Thoracic aorta (tissue), 2 donors: ENCODE measurements at places on chromosomes 4 and X.

- no peak for DNase-seq
These were observed 3.1 kb downstream of the CXXC4 start for GRCh38 chr4:104491481-104492182.

- no peak for DNase-seq
These were observed 34.1 kb upstream of the AFF2 start for GRCh38 chrX:148466292-148466691.

GRCh38 chr4:82223715-82224114, 150.1 kb downstream of the HNRNPD start:
- no peak for DNase-seq

- no peak for DNase-seq
These were observed 666.0 kb downstream of the GRID2 start for GRCh38 chr4:92969650-92970379.

GRCh38 chrX:78213331-78213730, 73.9 kb upstream of the TAF9B start:
- DNase-seq = no peak

- DNase-seq = no peak
These were observed 21.0 kb upstream of the ANAPC4 start for GRCh38 chr4:25356068-25356467.
